Stimulated activated CD8-positive, alpha-beta memory T cell treated with anti-CD3 and anti-CD28 coated beads, Interleukin-15, amount 100 ng/mL, for 48 hours (primary cell): ENCODE measurements at places on chromosomes 4 and X.

DNA sequence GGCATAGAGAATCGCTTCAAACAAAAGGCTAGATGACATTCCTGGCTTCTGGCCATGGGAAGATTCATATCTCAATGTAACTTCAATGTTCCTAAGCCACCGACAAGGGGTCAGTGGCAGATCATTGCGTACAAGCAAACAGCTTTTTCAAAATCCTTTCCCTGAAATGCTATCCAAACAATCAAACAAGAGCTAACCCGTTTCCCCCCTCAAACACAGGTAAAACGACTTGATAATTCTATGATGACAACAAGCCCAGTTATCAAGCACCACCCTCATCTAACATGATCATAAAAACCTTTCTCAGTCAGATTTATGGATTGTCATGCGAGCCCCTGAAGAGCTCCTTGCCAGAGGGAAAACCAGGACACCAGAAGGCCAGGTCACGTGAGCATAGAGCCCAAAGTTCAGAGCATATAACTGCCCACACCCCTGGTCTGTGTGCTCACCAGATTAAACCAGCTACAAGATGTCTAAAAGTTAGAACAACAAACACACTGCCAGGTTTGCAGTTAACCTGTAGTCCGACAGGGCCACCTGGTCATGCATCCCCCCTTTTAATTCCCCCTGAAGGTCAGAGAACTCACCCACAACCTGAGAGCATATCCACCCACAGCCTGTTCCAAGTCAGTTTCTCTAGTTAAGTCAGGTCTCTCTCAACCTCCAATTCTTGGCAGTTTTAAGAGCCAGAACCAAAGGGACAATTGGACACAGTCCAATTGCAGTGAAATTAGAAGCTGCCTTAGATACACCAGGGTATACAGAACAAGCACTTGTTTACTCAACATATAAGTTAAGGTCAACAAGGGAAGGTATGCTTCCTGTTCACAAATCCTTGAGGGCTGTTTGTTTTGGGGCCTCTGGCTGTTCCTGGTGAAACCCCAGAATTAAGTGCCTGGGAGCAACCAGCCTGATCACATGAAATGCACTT is 248.1 kb upstream of the PPARGC1A start:
- no peak for DNase-seq

DNA sequence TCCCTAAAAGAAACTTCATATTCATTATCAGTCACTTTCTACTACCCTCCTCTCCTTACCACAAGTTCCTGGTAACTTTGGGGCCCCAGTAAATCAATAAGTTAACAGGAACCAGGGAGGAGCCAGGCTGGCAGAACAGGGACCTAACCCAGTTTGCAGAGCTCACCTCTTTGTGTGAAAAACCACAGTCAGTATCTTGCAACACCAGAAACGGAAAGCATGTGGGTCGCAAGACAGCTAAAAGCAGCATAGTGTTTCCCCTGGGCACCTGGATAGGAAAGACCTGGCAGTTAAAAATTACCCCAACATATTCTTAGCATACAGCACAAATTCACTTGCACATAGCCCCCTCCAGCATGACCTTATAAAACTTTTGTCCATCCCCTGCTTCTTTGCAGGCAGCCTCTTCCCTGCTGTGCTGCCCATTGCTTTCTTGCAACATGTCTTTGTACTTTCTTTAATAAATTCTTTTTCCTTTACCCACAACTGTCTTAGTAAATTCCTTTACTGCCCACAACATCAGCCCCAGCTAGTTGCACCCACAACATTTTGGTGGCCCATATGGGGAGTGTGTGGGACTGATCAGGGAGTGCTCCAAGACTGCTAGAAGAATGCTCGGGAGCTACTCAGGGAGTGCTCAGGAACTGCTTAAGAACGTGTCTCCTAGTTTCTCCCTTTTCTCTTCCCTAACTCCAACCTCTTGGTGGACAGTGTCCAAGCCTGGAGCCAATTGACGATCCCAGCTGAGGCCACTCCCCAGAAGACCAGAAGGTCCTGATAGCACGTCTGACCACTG is 83.4 kb downstream of the MSN start:
- no peak for DNase-seq

- no peak for DNase-seq
Measured at GRCh38 chrX:63993936-63994335, 208.9 kb upstream of the ARHGEF9 start.

DNA sequence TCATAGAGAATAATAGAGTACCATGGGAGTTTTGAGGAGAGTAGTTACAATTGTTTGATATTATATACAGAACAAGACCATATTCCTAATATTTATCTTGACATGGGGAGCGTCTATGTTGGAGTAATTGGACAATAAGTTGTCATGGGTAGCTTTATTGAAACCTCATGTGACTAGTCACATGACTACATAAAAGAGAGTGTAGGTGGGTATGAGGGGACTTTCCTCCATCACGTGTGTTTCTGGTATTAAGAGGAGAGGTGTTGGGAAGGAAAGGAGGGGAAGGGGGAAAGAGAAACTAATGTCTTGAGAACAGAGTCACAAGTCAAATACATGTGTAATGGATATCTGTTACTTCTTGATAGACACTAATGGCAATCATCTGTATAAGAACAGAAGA is 33.1 kb downstream of the PDLIM5 start:
- DNase-seq = no peak

GRCh38 chrX:140733766-140734342 is 24.3 kb downstream of the LINC00632 start:
- DNase-seq = no peak

- DNase-seq = no peak
Measured at GRCh38 chr4:18670034-18670433, 648.5 kb upstream of the LCORL start.

DNA sequence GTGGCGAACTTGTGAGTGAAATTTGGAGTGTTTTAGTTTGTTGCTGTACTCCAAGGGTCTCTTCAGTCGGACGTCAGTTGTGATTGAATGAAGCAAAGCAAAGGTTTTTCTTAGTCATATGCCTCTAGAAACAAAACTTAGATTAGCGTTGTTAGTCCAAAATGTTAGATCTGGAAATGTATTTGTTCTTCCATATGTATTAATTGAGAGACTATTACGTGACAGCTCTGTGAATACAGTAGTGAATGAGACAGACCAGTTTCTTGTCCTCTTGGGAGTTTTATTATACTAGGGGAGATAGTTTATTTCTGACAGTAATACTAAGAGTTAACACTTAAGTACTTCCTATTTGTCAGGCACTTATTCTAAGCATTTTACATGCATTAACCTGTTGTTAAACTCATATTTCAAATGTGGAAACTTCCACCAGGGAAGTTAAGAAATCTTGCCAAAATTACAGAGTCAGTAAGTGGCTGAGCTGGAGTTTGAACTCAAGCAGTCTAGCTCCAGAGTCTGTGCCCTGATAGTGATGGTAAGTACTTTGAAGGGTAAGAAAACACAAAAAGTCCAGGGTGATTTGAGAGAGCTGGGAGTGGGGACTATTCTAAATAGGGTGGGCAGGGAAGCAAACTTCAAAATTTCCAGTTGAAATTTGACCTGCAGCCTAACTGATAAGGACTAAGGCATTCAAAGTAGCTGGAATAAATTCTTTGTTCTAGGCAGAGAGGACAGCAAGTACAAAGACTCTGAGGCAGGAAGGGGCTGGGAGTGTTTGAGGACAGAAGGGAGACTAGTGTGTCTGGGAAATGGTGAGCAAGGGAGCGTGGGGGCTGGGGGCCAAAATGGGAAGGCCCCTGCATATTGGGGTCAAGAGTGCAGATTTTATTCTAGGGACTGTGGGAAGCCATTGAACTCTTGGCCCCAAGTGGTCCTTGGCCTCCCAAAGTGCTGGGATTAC is 17.0 kb downstream of the ADD1 start:
- no peak for DNase-seq

- no peak for DNase-seq
Measured at GRCh38 chr4:47562297-47562696, 77.2 kb downstream of the ATP10D start.

GRCh38 chr4:110454441-110454840 is 21.5 kb upstream of the ENPEP start:
- no peak for DNase-seq

DNA sequence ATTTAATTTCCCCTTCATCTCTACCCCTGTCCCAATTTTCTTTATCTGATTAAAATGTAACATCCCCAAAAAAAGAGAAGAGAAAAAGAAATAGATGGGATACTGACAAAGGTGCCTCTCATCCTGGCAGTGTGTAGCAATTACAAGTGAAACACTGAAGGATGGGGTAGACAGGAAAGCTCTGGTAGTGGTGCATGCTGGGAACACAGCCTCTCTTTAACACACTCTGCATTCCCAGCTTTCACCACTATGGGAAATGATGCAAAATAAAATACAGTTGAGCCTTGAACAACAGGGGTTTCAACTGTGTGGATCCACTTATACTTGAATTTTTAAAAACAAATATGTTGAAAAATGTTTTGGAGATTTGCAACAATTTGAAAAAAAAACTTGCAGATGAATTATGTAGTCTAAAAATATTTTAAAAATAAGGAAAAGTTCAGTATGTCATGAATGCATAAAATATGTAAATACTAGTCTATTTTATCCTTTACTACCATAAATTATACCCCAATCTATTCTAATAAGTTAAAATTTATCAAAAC is 239.2 kb upstream of the DDX53 start:
- DNase-seq = no peak
